ENCODE measurements at places on chromosomes 12 and 14.

- H3K36me3 ChIP-seq: no peaks in the 10 kb centered on the region
- no peaks in the 10 kb centered on the region for H3K27me3 ChIP-seq
- no peak overlapping the region for H3K27ac ChIP-seq
- DNase-seq: no peak
- no peaks in the 10 kb centered on the region for H3K4me1 ChIP-seq
These were observed 568.2 kb downstream of the DIO2 start for GRCh38 chr14:79643132-79643531.

- H3K27ac ChIP-seq: no peak overlapping the region
- no peaks in the 10 kb centered on the region for H3K36me3 ChIP-seq
- peaks cover 56% of the 10 kb centered on the region for H3K27me3 ChIP-seq
- DNase-seq: no peak
- peaks cover 15% of the 10 kb centered on the region for H3K4me1 ChIP-seq
- no peak overlapping the region for H3K4me3 ChIP-seq
These were observed 1.1 kb downstream of the PAX9 start for GRCh38 chr14:36662543-36663403.

DNA sequence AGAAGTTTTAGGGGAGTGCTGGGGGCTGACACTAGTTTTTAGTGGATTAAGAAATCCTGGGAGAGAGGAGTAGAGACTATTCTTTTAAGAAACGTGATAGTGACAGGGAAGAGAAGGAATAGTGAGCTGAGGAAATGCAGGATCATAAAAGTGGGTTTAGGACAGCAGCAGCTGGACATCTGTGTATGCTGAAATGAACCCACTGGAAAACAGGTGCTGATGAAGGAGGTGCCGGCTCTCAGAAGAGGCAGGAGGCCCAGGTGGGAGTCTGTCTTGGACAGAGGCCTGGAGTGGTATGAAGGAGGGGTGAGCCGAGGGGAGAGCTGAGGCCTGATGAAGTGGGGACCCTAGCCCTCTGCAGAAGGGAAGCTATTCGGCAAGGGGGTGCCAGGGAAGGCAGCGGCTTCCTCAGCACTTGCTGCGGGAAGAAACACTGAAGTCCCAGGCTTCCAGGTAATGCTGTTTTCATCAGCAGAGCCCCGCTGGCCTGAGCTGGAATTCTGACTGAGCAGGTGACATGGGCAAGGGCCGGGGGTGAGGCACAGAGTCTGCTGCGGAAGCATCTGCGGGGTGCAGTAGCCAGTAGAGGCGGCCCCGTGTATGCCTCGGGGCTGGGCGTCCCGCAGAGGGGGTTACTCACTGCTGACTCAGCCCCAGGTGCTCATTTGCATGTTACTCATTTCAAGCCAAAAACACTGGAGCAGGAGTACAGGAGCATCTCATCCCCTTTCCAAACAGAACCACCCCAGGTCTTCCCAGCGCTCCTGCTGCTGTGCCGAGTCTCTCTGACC, 89.7 kb downstream of the TMCC3 start:
- no peaks in the 10 kb centered on the region for H3K27me3 ChIP-seq
- no peak for DNase-seq
- H3K36me3 ChIP-seq: no peaks in the 10 kb centered on the region
- no peaks in the 10 kb centered on the region for H3K4me1 ChIP-seq
- H3K4me3 ChIP-seq: no peak overlapping the region

GRCh38 chr12:83931451-83931850, 981.1 kb downstream of the SLC6A15 start:
- H3K27me3 ChIP-seq: no peaks in the 10 kb centered on the region
- H3K4me1 ChIP-seq: no peaks in the 10 kb centered on the region
- H3K4me3 ChIP-seq: no peak overlapping the region
- H3K27ac ChIP-seq: no peak overlapping the region

- H3K4me3 ChIP-seq: no peak overlapping the region
- no peaks in the 10 kb centered on the region for H3K27me3 ChIP-seq
- no peaks in the 10 kb centered on the region for H3K4me1 ChIP-seq
- H3K27ac ChIP-seq: no peak overlapping the region
- H3K36me3 ChIP-seq: peaks cover 6% of the 10 kb centered on the region
These were observed 41.5 kb downstream of the RNFT2 start for GRCh38 chr12:116779597-116779996.

DNA sequence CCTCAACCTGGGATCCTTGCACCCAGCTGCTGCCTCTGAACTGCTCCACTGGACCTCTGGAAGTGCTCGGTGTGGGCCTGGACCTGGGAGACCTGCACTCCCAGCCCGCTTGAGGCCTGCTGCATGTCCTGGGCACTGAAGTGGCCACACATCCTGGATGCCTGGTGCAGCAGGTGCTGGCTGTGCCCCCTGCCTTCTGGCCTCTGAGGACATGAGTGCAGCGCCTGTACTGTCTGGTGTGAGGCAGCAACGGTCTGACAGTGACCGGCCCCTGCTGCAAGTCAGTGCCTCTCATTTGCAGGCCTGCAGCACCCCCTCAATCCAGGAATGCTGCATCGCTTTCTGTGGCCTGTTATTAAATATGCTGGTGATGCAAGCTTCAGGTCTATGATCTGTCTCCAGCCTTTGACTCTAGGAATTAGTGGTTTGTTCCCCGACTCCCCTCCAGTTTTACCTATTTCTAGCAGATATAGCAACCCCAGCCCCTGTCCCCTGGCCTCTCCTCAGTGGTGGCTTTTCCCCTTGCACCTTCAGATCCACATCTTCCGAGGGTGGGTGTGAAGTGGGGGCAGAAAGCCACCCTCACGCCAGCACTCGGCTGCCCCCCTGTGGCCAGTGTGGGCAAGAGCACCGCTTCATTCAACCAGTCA, 3.6 kb downstream of the SMIM41 start:
- no peak overlapping the region for H3K27ac ChIP-seq
- no peaks in the 10 kb centered on the region for H3K27me3 ChIP-seq
- H3K36me3 ChIP-seq: peaks cover 8% of the 10 kb centered on the region
- H3K4me1 ChIP-seq: peaks cover 6% of the 10 kb centered on the region
- peak; percentile 45 for DNase-seq
- H3K4me3 ChIP-seq: no peak overlapping the region

GRCh38 chr12:15118955-15119354, 102.3 kb downstream of the RERG start:
- H3K36me3 ChIP-seq: no peaks in the 10 kb centered on the region
- no peak for DNase-seq
- H3K4me3 ChIP-seq: no peak overlapping the region
- no peak overlapping the region for H3K27ac ChIP-seq
- H3K4me1 ChIP-seq: no peaks in the 10 kb centered on the region

DNA sequence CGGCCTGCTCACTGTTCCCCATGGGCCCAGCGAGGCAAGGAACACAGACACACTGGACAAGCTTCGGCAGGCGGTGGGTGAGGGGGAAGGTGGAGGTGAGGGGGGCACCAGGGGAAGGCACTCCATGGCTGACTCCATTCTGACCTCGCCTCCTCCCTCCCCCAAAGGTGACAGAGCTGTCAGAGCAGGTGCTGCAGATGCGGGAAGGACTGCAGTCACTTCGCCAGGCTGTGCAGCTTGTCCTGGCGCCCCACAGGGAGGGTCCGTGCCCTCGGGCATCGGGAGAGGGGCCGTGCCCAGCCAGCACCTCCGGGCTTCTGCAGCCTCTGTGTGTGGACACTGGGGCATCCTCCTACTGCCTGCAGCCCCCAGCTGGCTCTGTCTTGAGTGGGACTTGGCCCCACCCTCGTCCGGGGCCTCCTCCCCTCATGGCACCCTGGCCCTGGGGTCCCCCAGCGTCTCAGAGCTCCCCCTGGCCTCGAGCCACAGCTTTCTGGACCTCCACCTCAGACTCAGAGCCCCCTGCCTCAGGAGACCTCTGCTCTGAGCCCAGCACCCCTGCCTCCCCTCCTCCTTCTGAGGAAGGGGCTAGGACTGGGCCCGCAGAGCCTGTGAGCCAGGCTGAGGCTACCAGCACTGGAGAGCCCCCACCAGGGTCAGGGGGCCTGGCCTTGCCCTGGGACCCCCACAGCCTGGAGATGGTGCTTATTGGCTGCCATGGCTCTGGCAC, 10.6 kb downstream of the MCRS1 start:
- no peak overlapping the region for H3K27ac ChIP-seq
- no peak overlapping the region for H3K4me3 ChIP-seq
- DNase-seq: no peak
- peaks cover 55% of the 10 kb centered on the region for H3K36me3 ChIP-seq

DNA sequence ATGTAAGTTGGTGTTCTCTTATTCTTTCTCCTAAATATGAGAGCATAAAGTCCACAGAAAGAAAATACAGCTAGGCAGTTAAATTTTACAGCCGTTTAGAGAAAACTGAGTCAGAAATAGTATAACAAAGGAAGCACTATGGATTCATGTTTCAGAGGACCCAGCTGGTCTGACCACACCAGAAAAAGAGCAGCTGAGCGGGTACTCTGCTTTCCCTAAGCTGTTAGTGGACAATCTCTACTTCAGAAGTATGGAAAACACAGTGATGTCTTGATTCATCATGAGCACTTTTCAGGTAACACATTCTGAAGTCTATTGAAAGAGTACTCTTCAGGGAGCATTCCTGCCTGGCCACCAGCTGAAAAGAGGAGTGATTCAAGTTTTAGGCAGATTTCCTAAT, 12.4 kb downstream of the PPM1H start:
- no peaks in the 10 kb centered on the region for H3K4me1 ChIP-seq
- DNase-seq: no peak
- no peaks in the 10 kb centered on the region for H3K36me3 ChIP-seq
- no peak overlapping the region for H3K4me3 ChIP-seq
- no peak overlapping the region for H3K27ac ChIP-seq
- H3K27me3 ChIP-seq: no peaks in the 10 kb centered on the region

DNA sequence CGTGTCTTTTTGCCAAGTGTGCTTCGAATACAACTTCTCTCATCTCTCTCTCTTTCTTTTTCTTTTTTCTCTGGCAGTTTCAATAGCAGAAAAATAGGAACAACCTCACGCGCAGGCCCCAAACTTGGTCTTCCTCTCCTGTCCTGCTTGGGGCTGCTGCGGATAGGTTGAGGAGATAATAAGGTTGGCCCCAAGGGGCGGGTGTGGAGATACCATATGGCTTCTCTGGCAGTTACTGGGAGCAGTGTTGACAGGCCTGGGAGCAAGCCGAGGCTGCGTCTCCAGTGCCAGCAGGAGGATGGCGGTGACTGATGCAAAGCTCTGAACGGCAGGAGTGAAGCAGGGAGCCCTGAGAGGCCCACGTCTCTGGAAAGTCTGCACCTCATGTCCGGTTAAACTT, 89.5 kb upstream of the MANSC4 start:
- no peaks in the 10 kb centered on the region for H3K36me3 ChIP-seq
- no peak for DNase-seq
- no peaks in the 10 kb centered on the region for H3K27me3 ChIP-seq
- H3K4me3 ChIP-seq: no peak overlapping the region
- no peaks in the 10 kb centered on the region for H3K4me1 ChIP-seq

DNA sequence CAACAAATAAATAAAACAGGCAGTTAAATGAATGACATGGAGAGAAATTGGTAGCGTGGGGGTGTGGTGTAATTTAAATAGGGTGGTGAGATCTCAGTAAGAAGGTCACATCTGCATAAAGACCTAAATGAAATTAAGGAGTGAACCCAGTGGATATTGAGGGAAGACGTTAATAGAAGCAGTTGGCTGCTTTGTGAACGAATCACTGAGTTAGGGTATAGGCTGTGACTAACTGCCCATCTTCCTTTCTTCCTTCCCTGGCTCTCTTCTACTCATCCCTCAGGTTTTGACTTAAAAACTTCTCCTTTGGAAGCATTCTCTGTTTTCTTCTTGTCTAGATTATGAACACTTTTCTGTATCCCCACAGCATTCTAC, 64.7 kb downstream of the BTG1 start:
- DNase-seq: no peak
- H3K27ac ChIP-seq: no peak overlapping the region
- no peaks in the 10 kb centered on the region for H3K27me3 ChIP-seq
- no peak overlapping the region for H3K4me3 ChIP-seq
- peaks cover 4% of the 10 kb centered on the region for H3K4me1 ChIP-seq

- no peaks in the 10 kb centered on the region for H3K36me3 ChIP-seq
- no peak for DNase-seq
- H3K27ac ChIP-seq: no peak overlapping the region
- H3K4me1 ChIP-seq: no peaks in the 10 kb centered on the region
- H3K4me3 ChIP-seq: no peak overlapping the region
These were observed 34.4 kb upstream of the CCNT1 start for GRCh38 chr12:48750769-48751356.

- no peaks in the 10 kb centered on the region for H3K27me3 ChIP-seq
- no peak overlapping the region for H3K27ac ChIP-seq
- no peak for DNase-seq
These were observed 8.4 kb downstream of the ASIC1 start for GRCh38 chr12:50065726-50066310.

GRCh38 chr12:24232531-24232930, 283.1 kb upstream of the SOX5 start:
- H3K27ac ChIP-seq: no peak overlapping the region
- no peak overlapping the region for H3K4me3 ChIP-seq
- H3K27me3 ChIP-seq: no peaks in the 10 kb centered on the region
- DNase-seq: no peak
- H3K4me1 ChIP-seq: no peaks in the 10 kb centered on the region
- H3K36me3 ChIP-seq: no peaks in the 10 kb centered on the region

DNA sequence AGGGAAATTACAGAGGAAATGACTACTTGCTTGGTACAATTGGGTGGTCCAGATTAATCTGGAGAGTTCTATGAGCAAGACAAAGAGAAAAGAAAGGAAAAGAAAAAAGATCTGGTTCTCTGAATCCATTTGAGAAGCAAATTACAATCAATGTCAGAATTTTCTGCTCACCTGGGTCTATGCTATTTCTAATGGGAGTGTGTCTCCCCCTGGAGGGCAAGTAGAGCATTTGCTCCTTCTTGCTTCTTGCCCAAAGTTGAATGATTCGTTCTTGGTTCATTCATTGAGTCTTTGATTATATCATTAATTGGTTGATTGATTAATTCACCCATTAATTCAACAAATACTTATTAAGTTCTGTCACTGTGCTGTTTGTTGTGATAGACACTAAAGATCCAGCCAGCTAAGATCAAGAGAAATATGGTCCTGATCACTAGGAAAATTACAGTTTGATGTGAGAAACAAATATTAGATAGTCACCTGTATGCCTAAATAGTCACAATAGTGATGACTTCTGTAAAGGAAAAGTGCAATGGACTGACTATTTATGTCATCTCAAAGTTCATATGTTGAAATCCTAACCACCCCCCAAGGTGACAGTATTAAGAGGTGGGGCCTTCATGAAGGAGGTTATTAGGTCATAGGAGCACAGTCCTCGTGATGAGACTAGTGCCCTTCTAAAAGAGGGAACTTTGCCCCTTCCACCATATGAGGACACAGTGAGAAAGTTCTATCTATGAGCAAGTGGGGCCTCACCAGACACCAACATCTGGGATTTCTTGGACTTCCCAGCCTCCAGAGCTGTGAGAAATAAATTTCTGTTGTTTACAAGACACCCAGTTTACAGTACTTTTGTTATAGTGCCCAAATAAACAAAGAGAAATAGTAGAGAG, 8.0 kb upstream of the ASB8 start:
- no peak overlapping the region for H3K27ac ChIP-seq
- no peaks in the 10 kb centered on the region for H3K4me1 ChIP-seq
- H3K27me3 ChIP-seq: no peaks in the 10 kb centered on the region
- no peaks in the 10 kb centered on the region for H3K36me3 ChIP-seq

GRCh38 chr12:58500399-58500798, 419.9 kb downstream of the LRIG3 start:
- H3K27me3 ChIP-seq: no peaks in the 10 kb centered on the region
- H3K4me1 ChIP-seq: no peaks in the 10 kb centered on the region
- DNase-seq: no peak
